ENCODE measurements at places on chromosomes 12 and 14.
A peak's percentile ranks its signal among the peaks of the same experiment; 100 is the strongest.

DNA sequence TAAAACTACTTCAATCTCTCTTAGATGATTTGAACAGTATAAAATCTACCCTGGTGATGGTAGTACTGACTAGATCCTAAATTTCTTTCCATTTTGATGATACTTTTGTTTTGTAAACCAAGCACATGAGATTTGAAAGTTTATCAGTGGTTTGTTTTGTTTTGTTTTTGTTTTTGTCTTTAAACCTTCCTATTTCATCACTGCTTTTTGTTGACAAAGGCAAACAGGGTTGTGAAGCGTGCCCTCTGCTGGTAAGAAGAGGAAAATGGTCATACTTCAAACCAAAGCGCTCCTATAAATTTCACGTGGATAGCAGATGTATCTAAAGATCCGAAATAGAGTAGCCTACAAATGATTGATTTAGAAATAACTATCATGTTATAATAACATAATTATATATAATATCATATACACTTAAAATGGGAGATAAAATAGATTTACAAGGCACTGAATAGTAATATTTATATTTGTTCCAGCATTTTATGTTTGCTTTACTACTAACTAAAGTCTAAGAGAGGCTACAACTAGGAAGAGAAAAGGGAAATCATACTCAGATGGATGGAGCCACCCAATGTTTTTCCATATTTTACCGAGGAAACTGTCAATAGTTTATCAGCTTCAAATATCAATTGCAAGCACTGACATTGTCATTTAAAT, 254.0 kb upstream of the USP15 start:
- peak; percentile 31 for DNase-seq

GRCh38 chr12:16325426-16325825, 22.0 kb upstream of the MGST1 start:
- DNase-seq: peak; percentile 79

DNA sequence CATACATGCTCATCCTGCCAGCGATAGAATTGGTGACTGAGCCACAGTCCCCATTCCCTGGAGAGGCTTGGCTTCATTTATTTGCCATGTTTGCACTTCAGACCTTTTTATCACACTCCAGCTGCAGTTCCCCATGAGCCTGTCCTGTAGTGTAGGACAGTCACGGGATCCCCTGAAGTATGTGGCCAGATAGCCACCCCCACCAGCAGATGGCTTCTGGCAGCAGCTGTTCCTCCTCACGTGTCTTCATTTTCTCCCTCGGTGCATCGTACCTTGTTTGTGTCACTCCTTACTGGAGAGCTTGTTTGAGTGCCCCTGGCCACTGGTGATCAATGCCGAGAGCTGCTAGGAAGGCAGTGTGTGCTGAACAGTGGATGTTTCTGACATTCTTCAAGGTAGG, 40.2 kb downstream of the UBE3B start:
- DNase-seq: peak; percentile 97

DNA sequence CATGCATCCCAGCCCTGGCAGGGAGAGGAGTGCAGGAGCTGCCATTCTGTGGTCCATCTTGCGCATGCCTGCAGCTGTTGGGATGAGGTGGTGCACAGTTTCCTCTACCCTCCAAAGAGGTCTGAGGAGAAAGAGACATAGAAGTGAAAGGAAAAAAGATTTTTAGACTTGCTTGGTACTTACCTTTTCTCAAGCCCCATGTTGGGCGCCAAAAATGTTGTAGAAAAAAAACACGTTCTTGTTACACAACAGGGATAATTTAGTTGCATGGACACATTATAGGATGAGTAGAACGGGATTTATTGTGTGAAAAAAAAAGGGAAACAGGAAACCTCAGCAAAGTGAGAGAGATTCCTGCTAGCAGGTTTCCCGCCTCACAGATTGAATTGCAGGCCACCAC, 244.4 kb upstream of the GARIN2 start:
- DNase-seq: no peak

DNA sequence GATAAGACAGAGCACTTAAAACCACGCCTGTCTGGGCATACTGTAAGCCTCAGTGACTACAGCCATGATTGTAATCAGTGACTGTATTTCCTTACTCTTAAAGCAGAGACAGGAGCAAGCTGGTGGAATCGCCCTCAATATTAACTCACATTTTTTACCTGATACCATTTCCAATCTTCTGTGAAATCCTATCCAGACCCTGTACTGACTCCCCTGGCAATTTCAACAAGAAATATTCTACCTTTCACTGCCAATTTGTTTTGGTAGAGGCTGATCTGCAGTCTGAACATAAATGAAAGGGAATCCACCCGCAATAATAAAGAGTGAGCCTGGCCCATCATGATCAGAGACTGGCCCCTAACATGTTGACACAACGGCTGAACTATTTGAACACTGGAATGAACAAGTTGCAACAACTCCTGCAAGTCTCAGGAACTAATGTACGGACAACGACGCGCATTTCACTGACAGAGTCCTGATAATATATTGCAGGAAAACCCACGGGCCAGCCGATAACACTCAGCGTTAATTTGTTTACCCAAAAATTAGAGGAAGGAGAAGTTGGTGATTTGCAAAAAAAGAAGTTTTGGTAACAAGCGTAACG, 195.5 kb upstream of the BTG1 start:
- no peak for DNase-seq

- DNase-seq: no peak
These were observed 42.3 kb downstream of the MIA2 start for GRCh38 chr14:39276005-39276404.

DNA sequence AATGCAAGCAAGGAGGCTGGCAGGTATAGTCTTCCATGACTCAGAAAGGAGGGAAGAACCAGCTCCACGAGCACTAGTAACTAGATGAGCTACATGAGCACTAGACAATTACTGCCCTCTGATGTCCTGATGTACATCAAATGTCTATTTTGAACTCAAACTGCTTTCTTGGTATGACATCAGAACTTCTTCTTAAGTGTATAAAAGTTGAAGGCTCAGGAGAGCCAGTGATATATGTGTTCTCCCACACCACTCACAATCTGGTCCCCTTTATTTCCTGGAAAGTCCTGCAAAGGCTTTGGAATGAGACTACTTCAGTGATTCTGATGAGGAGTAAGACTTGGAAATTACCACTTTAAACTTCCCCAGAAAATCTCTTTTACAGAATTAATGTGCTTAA, 18.5 kb upstream of the DHRS7 start:
- no peak for DNase-seq

DNA sequence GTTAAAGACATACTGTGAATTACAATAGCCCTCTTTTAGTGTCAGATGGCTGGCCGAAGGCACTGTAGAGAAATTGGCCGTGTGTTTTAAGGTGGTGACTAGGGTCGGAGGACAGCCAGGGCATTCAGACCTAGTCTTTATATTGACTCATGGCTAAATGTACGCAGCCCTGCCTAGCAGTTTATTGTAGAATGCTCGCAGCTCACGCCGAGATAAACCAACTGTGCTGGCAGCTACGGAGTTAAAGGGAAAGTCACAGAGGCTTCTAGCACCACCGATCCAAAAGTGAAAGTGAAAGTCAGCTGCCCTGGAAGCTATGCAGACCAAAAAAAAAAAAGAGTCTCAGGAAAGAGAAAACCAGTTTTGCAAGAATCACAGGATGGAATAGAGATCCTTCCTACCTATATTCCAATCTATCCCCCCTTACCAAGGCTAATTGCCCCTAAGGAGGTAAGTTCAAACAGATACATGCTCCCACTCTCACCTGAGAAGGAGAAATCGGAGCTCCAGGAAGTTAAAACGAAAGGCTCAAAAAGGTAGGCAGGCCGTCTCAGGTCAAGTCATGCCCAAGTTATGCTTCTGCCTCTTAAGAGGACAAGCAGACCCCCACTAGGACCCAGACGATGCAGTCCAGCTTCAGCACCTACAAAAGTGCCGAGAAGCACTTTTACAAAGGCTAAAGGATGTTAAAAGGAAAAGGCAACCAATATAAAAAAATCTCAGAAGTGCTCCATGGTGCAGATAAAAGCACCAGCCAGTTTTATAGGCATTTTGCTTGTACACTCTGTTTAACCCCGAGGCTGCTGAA, 24.8 kb downstream of the KLRK1 start:
- DNase-seq: peak; percentile 96

DNA sequence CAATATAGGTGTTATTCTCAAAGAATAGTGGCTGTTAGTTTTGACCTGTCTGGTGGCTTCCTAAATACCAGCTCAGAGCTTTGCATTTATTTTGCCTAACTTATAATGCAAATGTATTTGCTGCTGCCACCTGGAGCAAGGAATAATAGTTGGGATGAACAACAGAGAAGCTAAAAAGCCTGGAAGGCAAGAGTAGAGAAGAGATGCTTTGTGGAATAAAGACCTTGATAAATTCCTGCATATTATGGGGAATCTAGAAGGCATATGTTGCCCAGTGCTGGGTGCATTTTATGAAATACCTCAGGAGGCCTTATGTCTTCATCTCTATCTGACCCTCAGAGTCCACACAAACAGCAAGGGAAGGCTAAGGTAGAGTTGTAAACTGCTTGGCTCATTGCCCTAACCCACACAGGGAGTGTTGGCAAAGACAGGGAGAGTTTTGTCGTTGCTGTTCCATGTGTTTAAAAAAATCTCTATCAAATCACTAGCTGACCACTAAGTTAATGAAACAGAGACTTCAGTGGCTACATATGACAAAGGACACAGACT, 53.7 kb upstream of the SCAF11 start:
- no peak for DNase-seq

DNA sequence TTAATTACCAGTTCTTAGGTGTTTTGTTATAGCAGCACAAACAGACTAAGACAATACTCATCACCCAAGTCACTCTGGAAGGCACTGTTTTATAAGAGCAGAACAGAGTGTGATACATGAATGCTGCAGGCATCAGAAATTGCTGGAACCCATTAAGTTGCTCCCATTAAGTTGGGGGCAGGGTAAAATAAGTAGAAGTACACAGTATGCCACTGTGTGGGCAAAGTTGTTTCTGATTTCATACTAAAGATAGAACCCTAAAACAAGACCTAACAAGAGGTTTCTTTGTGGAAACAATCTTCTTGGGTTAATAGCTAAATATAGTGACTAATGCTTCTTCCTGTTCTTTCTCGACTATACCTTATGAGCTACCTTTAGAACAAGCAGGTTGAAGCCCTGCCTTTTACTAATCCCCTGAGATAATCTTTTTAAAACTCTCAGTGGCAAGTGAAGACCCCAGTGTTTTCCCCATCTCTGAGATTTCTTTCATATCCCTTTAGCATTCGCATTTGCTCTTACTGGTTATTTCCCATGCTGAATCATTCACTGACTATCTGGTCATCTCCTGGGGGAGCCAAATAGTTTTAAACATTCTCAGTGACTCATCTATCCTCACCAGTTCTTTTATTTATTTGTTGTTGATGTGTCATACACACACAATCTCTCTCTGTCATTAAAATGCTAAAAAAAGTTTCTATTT, 52.3 kb downstream of the SOCS2 start:
- no peak for DNase-seq

DNA sequence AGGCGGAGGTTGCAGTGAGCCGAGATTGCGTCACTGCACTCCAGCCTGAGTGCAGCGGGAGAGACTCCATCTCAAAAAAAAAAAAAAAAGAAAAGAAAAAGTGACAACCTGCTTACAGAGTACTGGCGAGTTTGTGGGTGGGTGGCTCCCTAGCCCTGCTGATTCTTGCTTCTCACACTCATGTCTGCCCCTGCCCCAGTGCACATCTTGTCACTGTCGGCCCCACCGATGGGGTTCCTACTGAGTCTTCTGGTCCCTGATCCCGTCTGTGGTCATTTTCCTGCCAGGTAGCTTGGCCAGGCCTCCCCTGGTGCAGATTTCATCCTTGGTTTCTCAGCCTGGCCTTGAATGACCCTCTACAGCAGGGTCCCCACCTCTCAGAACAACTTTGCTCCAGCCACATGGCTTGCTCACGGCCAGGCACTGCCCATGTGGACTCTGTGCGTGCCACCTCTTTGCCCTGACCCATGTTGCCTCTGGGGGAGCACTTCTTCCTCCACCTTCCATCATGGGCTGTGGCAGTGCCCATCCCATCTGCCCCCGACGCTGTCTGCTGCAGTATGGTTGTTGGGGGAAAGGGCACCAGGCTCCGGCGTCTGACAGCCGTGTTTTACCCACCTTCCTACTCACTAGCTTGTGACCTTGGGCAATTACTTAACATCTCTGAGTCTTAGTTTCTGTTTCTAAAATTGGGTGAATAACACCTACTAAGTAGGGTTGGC, 2.1 kb upstream of the PTPN6 start:
- DNase-seq: no peak

GRCh38 chr14:99792210-99792535, 1.0 kb upstream of the EML1 start:
- no peak for DNase-seq

DNA sequence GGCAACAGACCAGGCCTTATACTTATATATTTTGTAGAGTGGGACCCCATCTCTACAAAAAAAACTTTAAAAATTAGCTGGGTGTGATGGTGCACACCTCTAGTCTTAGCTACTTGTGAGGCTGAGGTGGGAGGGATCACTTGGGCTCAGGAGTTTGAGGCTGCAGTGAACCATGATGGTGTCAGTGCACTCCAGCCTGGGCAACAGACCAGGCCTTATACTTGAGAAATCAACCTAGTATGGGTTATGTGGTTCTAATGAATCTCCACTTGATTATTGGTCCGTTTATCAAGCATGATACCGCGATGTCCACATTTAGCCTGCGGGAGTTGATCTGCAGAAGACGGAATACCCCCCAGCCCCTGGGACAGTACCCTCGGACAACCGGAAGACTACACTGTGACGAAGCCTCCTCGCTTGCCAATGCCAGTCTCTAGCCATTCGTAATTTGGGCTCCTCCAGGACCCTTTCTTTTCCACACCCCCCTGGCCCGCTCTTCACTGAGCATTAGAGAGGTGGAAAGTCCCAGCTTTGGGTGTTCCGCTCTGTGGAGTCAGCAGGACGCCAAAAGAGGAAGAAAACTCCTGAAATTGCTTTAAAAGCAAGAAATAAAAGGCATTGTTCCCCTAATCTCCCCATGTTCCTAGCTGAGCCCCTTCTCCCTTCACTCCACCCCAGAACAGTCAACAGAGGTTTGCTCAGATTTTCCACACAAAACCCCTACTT, 19.4 kb downstream of the LTBP2 start:
- DNase-seq: no peak

GRCh38 chr12:49108958-49109404, 1.7 kb downstream of the LMBR1L start:
- DNase-seq: no peak

- no peak for DNase-seq
These were observed 575 bp downstream of the NAA30 start for GRCh38 chr14:57390806-57391516.
